ENCODE measurements at places on chromosomes 5 and 9. TPM values are rescaled to one million over a fixed set of nuclear protein-coding genes. Genes with fewer than 3 reads are reported as not detected.

GRCh38 chr9:90107040-90107725 is 502.4 kb downstream of the GADD45G start:
- no peak overlapping the region for H3K4me3 ChIP-seq
- H3K27me3 ChIP-seq: peaks cover 23% of the 10 kb centered on the region
- no peaks in the 10 kb centered on the region for H3K36me3 ChIP-seq
- DNase-seq: no peak

GRCh38 chr9:131673068-131673467 is 66.8 kb downstream of the RAPGEF1 start:
- no peak for DNase-seq
- no peak overlapping the region for H3K4me3 ChIP-seq
- H3K4me1 ChIP-seq: peaks cover 64% of the 10 kb centered on the region
- H3K27ac ChIP-seq: no peak overlapping the region
- no peaks in the 10 kb centered on the region for H3K27me3 ChIP-seq
- H3K36me3 ChIP-seq: peaks cover 2% of the 10 kb centered on the region

DNA sequence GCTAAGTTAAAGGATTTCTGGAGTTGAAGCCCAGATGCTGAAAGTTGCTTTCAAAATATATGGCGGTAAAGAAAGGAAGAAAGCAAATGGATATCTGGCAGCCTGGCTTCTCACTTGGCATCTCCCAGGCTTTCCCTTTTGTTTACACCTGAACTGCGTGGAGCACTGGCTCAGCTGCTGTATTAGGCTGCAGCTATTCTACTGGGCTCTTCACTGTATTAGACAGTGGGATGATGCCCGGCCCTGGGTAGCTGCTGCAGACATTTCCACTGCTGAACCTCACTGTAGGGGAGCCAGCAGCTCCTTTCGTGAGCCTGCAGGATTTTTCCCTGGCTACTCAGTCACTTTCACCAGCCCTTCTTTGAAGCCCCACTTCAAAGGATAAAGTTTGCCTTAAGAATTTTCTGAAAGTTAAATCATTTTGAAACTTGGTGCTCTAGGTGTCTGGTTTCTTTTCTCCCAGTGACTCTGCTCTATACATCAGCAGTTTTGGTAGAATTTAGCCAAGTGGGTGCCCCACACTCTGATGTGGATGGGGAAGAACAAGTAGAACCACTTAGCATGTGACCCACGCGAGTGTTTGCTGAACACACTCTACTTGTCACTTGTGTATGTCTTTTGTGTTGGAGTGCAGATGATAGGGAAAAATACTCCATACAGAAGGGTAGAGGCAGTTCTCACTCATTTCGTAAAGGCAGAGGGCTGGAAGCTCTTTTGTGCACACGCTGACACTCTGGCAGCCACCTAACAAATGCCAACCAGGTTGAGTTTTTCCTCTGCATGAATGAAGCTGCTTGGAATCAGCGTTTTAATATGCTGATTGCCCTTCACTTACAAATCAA is 49.9 kb downstream of the C9orf152 start:
- peaks cover 57% of the 10 kb centered on the region for H3K36me3 ChIP-seq
- peak overlapping the region; percentile 88 for H3K27ac ChIP-seq
- no peak for DNase-seq

GRCh38 chr5:127589309-127590030 is 59.4 kb upstream of the CTXN3 start:
- peaks cover 11% of the 10 kb centered on the region for H3K27me3 ChIP-seq
- H3K27ac ChIP-seq: no peak overlapping the region
- H3K4me1 ChIP-seq: no peaks in the 10 kb centered on the region
- H3K36me3 ChIP-seq: no peaks in the 10 kb centered on the region
- DNase-seq: no peak
- H3K4me3 ChIP-seq: no peak overlapping the region

DNA sequence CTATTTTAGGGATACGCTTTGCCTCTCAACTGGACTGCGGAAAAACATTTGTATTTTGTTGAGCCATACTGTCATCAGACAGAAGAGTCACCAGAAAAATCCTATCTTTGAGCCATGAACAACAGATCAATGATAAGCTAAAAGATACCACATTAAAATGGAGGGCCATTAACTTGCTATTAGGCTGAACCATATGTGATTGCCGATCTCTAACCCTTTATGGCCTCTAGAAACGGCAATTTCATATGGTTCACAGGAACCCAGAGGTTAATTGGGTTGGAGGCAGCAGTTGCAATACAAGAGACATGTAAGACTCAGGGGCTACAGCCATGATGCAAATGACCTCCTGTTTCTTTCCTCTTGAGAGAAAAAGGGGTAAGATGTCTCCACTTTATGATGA is 69.8 kb downstream of the MYO10 start:
- DNase-seq: no peak
- no peak overlapping the region for H3K27ac ChIP-seq
- H3K4me3 ChIP-seq: no peak overlapping the region
- no peaks in the 10 kb centered on the region for H3K36me3 ChIP-seq

DNA sequence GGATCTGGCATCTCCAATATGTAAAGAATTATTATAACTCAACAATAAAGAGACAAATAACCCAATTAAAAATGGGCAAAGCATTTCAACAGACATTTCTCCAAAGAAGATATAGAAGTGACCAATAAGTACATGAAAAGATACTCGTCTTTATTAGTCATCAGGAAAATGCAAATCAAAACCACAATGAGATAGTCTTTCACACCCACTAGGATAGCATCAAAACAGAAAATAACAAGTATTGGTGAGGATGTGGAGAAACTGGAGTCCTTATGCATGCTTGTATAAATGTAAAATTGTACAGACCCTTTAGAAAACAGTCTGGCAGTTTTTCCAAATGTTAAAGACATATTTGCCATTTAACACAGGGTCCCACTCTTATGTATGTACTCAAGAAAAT is 39.1 kb upstream of the ITGA1 start:
- H3K36me3 ChIP-seq: peaks cover 10% of the 10 kb centered on the region
- H3K4me1 ChIP-seq: peaks cover 32% of the 10 kb centered on the region
- H3K27me3 ChIP-seq: no peaks in the 10 kb centered on the region
- no peak overlapping the region for H3K27ac ChIP-seq
- no peak overlapping the region for H3K4me3 ChIP-seq

DNA sequence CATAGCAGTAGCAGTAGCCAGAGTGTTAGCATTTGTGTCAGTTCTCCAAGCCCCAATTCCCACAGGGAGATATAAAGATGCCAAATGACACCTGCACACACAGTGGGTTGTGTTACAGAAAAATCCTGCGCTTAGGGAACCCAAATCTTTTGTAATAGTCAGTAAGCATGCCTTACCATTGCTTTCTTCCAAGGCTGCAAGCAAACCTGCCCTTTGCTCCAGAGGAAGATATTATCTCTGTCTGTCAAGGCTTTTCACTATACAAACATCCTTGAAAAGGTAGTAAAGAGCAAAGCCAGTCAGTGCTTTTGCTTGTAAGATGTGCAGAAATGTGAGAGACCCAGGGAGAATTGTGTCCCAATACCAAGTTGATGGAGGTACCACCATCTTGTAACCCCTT is 2.9 kb downstream of the ANKDD1B start:
- H3K27me3 ChIP-seq: peaks cover 9% of the 10 kb centered on the region
- no peaks in the 10 kb centered on the region for H3K36me3 ChIP-seq
- H3K4me3 ChIP-seq: no peak overlapping the region
- H3K4me1 ChIP-seq: peaks cover 3% of the 10 kb centered on the region

GRCh38 chr5:10768328-10768899 is 7.4 kb upstream of the DAP start:
- DNase-seq: no peak
- H3K27ac ChIP-seq: no peak overlapping the region
- no peak overlapping the region for H3K4me3 ChIP-seq
- H3K4me1 ChIP-seq: peaks cover 1% of the 10 kb centered on the region

DNA sequence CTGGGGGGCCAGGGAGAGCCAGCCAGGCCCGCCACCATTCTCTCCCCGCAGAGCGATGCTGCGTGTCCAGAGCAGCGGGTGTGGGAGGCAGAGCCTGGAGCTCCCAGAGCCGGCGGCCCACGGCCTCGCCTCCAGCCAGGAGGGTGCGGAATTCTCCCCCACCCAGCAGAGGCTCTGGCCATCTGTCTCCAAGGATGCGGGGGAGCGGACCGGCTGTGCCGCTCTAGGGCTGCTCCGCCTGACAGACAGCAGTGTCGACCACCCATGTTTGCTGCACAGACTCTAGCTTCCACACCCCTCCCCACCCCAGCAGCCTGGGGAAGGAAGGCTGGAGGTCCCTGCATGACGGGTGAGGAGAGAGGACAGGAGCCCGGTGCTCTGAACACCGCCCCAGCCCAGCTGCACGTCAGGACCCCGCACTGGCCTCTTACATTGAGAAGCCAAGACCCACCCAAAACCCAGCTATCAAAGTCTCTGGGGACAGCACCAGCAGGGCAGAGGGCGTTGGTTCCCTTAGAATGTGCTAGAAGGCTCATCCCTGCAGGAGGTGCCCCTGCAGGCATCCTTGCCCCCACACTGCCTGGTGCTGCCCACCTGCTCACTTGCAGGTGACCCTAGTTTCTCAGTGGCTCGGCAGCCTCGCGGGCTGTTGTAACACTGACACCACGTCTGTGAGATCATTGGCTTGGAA is 29.7 kb upstream of the FCN1 start:
- no peaks in the 10 kb centered on the region for H3K27me3 ChIP-seq
- no peak overlapping the region for H3K27ac ChIP-seq
- H3K4me1 ChIP-seq: no peaks in the 10 kb centered on the region
- H3K4me3 ChIP-seq: no peak overlapping the region
- no peaks in the 10 kb centered on the region for H3K36me3 ChIP-seq

DNA sequence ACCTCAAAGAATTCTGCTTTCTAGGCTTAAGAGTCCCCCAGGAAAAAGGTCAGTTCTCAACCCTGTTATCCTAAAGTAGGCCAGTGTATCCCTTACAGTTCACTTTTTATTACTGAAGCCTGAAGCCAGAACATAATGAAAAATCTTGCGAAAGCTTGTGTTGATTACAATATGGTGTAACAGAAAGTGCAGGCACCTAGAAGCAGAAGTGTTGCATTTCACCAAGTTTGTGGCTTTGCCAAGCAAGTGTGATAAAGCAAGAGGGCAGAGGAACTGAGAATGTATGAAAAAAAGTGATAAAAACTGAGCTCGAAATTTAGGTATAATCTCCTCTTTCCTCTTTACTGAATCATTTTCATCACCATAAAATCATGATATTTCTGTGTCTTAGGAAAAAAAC is 26.2 kb downstream of the AGTPBP1 start:
- no peaks in the 10 kb centered on the region for H3K27me3 ChIP-seq
- H3K36me3 ChIP-seq: peaks cover 19% of the 10 kb centered on the region
- DNase-seq: no peak
- no peak overlapping the region for H3K4me3 ChIP-seq
- H3K27ac ChIP-seq: no peak overlapping the region

DNA sequence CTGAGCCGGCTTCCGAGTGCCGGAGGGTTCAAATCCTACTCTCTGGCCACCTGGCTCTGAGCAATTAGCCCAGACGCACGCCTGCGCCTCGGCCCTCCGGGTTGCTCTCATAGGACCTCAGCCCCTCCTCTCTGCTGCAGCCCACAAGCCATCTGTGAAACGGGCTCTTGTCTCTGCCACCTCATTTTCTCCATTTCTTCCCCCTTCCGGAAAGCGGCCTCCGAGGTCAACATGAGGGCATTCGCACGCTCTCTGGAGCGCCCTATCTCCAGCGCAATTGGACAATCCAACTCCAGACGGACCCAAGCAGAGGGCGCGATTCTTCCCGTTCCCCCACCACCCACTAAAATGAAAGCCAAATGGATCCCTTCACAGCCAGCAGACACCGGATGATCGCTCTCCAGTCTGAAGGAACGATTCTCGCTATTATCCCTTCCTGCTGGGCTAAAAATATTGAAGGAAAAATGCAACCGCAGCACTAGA is 41.5 kb downstream of the VAV2 start:
- DNase-seq: no peak
- H3K4me1 ChIP-seq: peaks cover 6% of the 10 kb centered on the region
- H3K4me3 ChIP-seq: no peak overlapping the region
- H3K36me3 ChIP-seq: no peaks in the 10 kb centered on the region

GRCh38 chr5:109907731-109908130 is 218.0 kb downstream of the MAN2A1 start:
- DNase-seq: no peak
- no peak overlapping the region for H3K4me3 ChIP-seq
- H3K4me1 ChIP-seq: no peaks in the 10 kb centered on the region
- H3K27ac ChIP-seq: no peak overlapping the region
- H3K36me3 ChIP-seq: no peaks in the 10 kb centered on the region

DNA sequence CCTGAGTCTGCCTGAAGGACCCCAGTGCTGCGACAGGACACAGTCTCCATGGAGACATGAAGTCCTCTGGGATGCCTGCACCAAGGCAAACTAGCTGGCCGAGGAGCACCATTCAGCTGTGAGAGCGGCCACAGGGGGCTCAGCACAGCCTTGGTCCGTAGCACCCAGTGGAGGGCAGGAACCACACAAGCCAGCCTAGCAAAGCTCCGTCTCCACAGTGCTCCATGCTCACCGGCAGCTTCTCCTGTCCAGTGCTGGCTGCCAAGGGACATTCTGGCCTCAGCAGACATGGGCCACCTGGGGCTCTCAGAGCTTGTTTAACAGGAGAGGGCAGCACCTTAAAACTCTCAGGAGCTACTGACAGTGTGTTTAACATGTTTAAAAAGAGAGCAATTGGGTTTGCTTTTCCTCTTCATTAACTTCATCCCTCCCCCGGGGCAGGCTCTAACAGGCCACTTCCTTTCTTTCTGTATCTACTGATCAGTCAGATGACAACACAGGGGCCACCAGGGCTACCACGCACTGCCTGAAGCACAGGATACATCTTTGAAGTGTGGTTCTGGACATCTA is 57.0 kb downstream of the SECISBP2 start:
- H3K4me3 ChIP-seq: peak overlapping the region; percentile 56
- H3K27ac ChIP-seq: peak overlapping the region; percentile 86
- peaks cover 19% of the 10 kb centered on the region for H3K36me3 ChIP-seq
- no peak for DNase-seq
- no peaks in the 10 kb centered on the region for H3K27me3 ChIP-seq
- H3K4me1 ChIP-seq: peaks cover 31% of the 10 kb centered on the region

- H3K36me3 ChIP-seq: no peaks in the 10 kb centered on the region
- no peak overlapping the region for H3K27ac ChIP-seq
- H3K4me3 ChIP-seq: no peak overlapping the region
Measured at GRCh38 chr9:136020671-136021070, 59.5 kb upstream of the UBAC1 start.

- H3K36me3 ChIP-seq: peaks cover 2% of the 10 kb centered on the region
- no peak overlapping the region for H3K4me3 ChIP-seq
- no peaks in the 10 kb centered on the region for H3K4me1 ChIP-seq
- H3K27me3 ChIP-seq: no peaks in the 10 kb centered on the region
- DNase-seq: no peak
Measured at GRCh38 chr5:91408710-91409109, 25.6 kb upstream of the ARRDC3 start.

Gene MOB3B
- total RNA-seq: 3.2 TPM

Gene BRINP1
- not detected for total RNA-seq

Gene OLFML2A
- not detected for total RNA-seq

Gene FOXD4L3
- total RNA-seq: not detected

Gene IL7R
- 891 TPM for total RNA-seq

Gene LHX3
- total RNA-seq: not detected

Gene SLC30A5
- 34.3 TPM for total RNA-seq

Gene ZDHHC11
- total RNA-seq: 10.2 TPM

Gene BNIP1
- 14.0 TPM for total RNA-seq
